ENCODE measurements at places on chromosomes 2 and 18.

GRCh38 chr2:215677481-215677880 is 241.6 kb upstream of the FN1 start:
- no peak for DNase-seq

- no peak for DNase-seq
Measured at GRCh38 chr2:131966256-131966655, 195.5 kb downstream of the ANKRD30BL start.

GRCh38 chr2:218130377-218130776 is 4.5 kb downstream of the CXCR2 start:
- DNase-seq: no peak

GRCh38 chr2:112253261-112253815 is 1.5 kb downstream of the ZC3H8 start:
- DNase-seq: no peak

Data from A549 (cell line).